ENCODE measurements at places on chromosomes 6 and 20.

DNA sequence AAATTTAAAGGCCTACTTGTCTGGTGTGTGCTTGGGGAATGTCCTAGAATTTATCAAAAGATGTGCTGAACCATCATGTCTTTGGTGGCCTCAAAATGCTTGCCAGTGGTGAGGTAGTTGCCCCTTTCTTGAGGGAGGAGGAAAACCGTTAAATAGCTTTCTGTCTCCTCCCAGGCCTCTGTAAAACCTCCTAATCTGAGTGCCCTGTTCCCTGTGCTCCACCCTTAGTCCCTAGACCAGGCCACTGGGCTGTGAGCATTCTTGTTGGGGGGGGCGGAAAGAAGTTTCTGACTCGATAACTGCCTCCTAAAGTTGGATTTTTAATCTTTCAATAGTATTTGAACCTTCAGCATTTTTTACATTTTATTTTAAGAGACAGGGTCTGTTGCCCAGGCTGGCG lies 23.1 kb downstream of the JARID2 start:
- DNase-seq, result no peak
- H3K27ac ChIP-seq, result no peak overlapping the region
- H3K4me1 ChIP-seq, result peaks cover 70% of the 10 kb centered on the region
- no peak overlapping the region for H3K4me3 ChIP-seq
- no peaks in the 10 kb centered on the region for H3K36me3 ChIP-seq

GRCh38 chr6:20202324-20202658 lies 10.0 kb downstream of the MBOAT1 start:
- H3K4me3 ChIP-seq, result no peak overlapping the region
- peaks cover 12% of the 10 kb centered on the region for H3K4me1 ChIP-seq
- H3K36me3 ChIP-seq, result no peaks in the 10 kb centered on the region
- no peak for DNase-seq
- no peak overlapping the region for H3K27ac ChIP-seq

DNA sequence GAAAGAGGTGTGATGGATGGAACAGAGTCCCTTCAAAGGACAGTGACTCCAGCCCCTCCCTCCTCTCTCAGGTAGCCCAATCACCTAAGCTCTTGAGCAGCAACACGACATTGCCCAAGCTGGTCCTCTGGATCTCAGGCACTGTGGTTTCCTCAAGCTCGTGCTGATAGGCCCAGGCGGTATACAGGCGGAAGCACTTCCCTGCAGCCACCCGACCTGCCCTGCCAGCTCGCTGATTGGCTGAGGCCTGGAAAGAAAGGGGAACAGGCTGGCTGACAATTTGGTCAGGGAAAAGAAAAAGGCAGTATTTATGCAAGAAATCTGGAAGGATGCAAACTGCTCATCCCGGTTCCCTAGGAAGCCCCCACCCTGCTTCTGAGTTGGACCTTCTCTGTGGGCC lies 9.6 kb downstream of the C6orf136 start:
- H3K36me3 ChIP-seq, result peaks cover 86% of the 10 kb centered on the region
- no peak for DNase-seq
- H3K27ac ChIP-seq, result no peak overlapping the region
- H3K4me3 ChIP-seq, result no peak overlapping the region
- no peaks in the 10 kb centered on the region for H3K27me3 ChIP-seq
- no peaks in the 10 kb centered on the region for H3K4me1 ChIP-seq

GRCh38 chr6:84739866-84740208 lies 24.6 kb downstream of the TBX18 start:
- H3K4me3 ChIP-seq, result no peak overlapping the region
- H3K27ac ChIP-seq, result no peak overlapping the region
- H3K27me3 ChIP-seq, result no peaks in the 10 kb centered on the region
- DNase-seq, result no peak

- peaks cover 16% of the 10 kb centered on the region for H3K27me3 ChIP-seq
- no peak overlapping the region for H3K4me3 ChIP-seq
- H3K4me1 ChIP-seq, result peaks cover 5% of the 10 kb centered on the region
- no peak overlapping the region for H3K27ac ChIP-seq
Measured at GRCh38 chr6:170095273-170095981, 195.5 kb downstream of the DLL1 start.

- H3K36me3 ChIP-seq, result no peaks in the 10 kb centered on the region
- no peak overlapping the region for H3K27ac ChIP-seq
- H3K27me3 ChIP-seq, result no peaks in the 10 kb centered on the region
- H3K4me3 ChIP-seq, result no peak overlapping the region
- DNase-seq, result no peak
Measured at GRCh38 chr6:135633573-135633972, 136.0 kb upstream of the AHI1 start.

DNA sequence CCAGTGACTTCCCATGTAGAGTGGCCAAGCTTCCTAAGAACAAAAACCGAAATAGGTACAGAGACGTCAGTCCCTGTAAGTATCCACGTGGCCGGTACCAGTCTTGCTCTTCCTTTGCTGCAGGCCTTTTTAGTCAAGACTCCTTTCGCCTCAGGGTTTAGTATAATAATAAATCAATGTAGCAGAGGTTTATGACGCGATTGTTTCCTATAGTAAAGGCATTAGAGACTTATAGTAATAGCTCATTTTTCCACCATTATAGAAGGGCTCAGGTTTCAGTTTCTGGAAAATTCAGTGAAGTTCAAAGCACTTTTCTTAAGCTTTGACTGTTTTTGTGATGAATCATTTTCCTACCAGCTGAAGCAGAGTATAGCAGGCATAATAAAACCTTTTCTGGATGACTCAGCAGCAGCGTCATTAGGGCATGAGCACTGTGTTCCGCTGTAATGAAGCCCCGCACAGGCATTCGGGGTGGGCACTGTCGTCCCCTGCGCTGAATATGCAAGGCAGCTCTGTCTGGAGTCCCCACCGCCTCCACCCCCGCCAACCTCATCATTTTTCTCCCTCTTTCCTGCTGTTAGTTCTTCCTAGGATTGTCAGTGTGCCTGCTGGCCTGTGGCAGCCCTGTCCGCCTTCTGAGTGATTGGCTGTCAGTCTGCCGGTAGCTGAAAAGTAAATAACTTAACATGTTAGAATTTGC lies 51.3 kb downstream of the PTPN1 start:
- H3K27ac ChIP-seq, result no peak overlapping the region
- no peak for DNase-seq
- no peak overlapping the region for H3K4me3 ChIP-seq
- H3K36me3 ChIP-seq, result peaks cover 5% of the 10 kb centered on the region
- peaks cover 9% of the 10 kb centered on the region for H3K4me1 ChIP-seq

DNA sequence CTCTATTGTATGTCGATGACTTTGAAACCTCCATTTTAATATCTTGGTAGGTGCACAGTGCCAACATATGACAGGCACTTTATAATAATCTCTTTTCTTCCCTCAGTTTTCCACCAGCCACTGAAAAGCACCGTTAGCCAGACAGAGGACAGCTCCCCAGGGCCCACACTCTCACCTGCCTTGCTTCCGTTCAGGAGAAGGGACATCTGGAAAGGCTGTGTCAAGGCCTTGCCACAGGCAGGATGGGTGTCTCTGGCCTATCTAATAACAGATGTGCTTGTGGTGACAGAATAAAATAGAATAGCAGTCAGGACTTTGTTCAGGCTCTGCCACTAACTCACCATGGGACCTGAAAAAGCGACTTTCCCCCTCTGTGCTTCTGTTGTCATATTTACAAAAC lies 75.5 kb upstream of the CCDC167 start:
- H3K4me1 ChIP-seq, result peaks cover 7% of the 10 kb centered on the region
- H3K27me3 ChIP-seq, result no peaks in the 10 kb centered on the region
- H3K27ac ChIP-seq, result no peak overlapping the region

DNA sequence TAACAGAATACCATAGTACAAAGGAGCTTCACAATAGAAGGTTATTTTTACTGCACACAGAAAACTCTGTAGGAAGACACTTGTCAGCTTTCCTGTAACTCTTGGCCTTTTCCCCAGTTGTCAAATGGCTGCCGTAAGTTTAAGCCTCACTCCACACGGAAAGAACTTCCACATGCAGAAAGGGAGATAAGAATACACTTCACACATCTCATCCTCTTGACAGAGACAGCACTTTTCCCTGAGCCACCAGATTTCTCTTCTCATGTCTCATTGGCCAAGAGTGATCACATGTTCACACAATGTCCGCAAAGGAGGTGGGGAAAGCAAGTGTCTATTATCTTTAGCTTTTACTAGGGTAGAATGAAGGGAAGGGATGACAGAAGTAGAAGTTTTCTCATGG lies 540.7 kb downstream of the HAO1 start:
- DNase-seq, result no peak
- no peaks in the 10 kb centered on the region for H3K36me3 ChIP-seq
- no peaks in the 10 kb centered on the region for H3K4me1 ChIP-seq
- no peaks in the 10 kb centered on the region for H3K27me3 ChIP-seq

DNA sequence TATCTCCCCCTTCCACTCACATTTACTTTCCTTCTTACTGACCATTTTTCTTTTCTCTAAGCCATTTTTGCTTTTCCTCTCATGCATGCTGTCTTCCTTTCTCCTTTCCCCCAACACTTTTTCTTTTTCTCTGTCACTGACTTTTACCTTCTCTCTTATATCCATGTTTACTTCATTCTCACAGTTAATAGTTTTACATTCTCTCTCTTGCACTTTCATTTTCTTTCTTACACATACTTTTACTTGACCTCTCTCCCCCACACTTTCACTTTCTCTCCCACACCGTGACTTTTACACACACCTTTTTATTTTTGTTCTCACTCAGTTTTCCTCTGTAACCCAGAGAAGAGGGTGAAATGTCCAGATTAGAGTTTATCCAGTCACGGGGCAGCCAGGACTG lies 636.3 kb downstream of the PTPRT start:
- no peak overlapping the region for H3K27ac ChIP-seq
- no peak for DNase-seq
- no peaks in the 10 kb centered on the region for H3K27me3 ChIP-seq
- no peaks in the 10 kb centered on the region for H3K36me3 ChIP-seq

GRCh38 chr6:75244063-75244584 lies 523 bp upstream of the COX7A2 start:
- peak overlapping the region; percentile 93 for H3K4me3 ChIP-seq
- DNase-seq, result no peak
- H3K4me1 ChIP-seq, result peaks cover 5% of the 10 kb centered on the region
- peaks cover 4% of the 10 kb centered on the region for H3K36me3 ChIP-seq
- H3K27ac ChIP-seq, result peak overlapping the region; percentile 97

- H3K36me3 ChIP-seq, result no peaks in the 10 kb centered on the region
- H3K4me1 ChIP-seq, result no peaks in the 10 kb centered on the region
- DNase-seq, result no peak
- H3K27me3 ChIP-seq, result no peaks in the 10 kb centered on the region
- no peak overlapping the region for H3K27ac ChIP-seq
Measured at GRCh38 chr6:167766986-167767714, 59.6 kb upstream of the AFDN start.

DNA sequence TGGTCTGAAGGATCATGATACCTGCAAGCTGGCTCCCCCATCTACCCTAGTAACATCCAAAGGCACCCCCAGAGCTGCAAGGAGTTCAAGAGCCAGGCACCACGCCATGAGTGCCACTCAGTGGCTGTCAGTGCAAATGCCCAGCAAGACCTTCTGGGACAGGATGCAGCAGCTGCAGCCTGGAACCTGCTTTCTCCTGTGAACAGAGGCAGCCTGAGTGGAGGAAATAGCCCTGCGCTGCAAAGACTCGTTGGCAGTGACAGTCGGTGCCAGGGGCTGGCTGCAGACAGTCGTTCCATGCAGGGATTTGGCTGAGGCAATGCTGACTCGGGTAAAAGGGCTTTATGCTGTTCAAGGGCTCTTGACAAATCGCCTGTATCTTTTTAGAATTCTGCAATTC lies 15.7 kb upstream of the SSTR4 start:
- H3K27me3 ChIP-seq, result no peaks in the 10 kb centered on the region
- no peak overlapping the region for H3K4me3 ChIP-seq
- no peak for DNase-seq
- no peaks in the 10 kb centered on the region for H3K36me3 ChIP-seq

- H3K4me3 ChIP-seq, result no peak overlapping the region
- H3K36me3 ChIP-seq, result no peaks in the 10 kb centered on the region
- H3K27me3 ChIP-seq, result peaks cover 17% of the 10 kb centered on the region
- no peaks in the 10 kb centered on the region for H3K4me1 ChIP-seq
Measured at GRCh38 chr6:101393829-101394251, 332 bp downstream of the GRIK2 start.

- no peaks in the 10 kb centered on the region for H3K4me1 ChIP-seq
- no peaks in the 10 kb centered on the region for H3K27me3 ChIP-seq
- no peak overlapping the region for H3K4me3 ChIP-seq
- no peaks in the 10 kb centered on the region for H3K36me3 ChIP-seq
- no peak for DNase-seq
Measured at GRCh38 chr6:64227863-64228262, 592.3 kb downstream of the PHF3 start.

GRCh38 chr20:47430862-47431588 lies 70.7 kb upstream of the NCOA3 start:
- no peaks in the 10 kb centered on the region for H3K36me3 ChIP-seq
- no peak overlapping the region for H3K4me3 ChIP-seq
- no peaks in the 10 kb centered on the region for H3K27me3 ChIP-seq
- no peak overlapping the region for H3K27ac ChIP-seq

- no peaks in the 10 kb centered on the region for H3K36me3 ChIP-seq
- peaks cover 17% of the 10 kb centered on the region for H3K4me1 ChIP-seq
- H3K27ac ChIP-seq, result no peak overlapping the region
- H3K4me3 ChIP-seq, result no peak overlapping the region
- no peaks in the 10 kb centered on the region for H3K27me3 ChIP-seq
Measured at GRCh38 chr6:151948002-151948743, 140.7 kb downstream of the ESR1 start.

- DNase-seq, result no peak
- no peaks in the 10 kb centered on the region for H3K27me3 ChIP-seq
- no peaks in the 10 kb centered on the region for H3K4me1 ChIP-seq
- H3K36me3 ChIP-seq, result peaks cover 32% of the 10 kb centered on the region
- H3K4me3 ChIP-seq, result no peak overlapping the region
- H3K27ac ChIP-seq, result no peak overlapping the region
Measured at GRCh38 chr20:3121271-3121911, 36.9 kb upstream of the AVP start.

DNA sequence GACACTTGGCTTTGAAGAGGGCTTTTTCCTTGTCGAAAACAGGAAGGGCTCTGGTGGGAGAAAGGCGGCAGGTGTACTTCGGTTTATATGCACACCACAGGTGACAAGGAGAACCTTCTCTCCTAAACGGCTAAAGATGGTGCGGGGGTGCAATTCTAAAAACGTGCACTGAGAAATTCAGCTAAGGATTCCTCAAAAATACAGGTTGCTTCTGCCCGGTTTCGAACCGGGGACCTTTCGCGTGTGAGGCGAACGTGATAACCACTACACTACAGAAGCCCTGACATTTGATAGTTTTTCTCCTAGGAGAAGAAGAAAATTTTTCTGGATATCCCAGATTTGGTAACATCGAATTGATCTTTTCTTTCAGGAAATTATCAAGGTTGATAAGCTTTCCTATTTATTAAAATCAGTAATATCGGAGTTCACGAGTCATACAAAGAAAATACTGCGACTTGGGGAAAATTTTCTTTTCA lies 32.0 kb downstream of the POM121L2 start:
- no peaks in the 10 kb centered on the region for H3K27me3 ChIP-seq
- peaks cover 8% of the 10 kb centered on the region for H3K4me1 ChIP-seq
- no peak overlapping the region for H3K4me3 ChIP-seq
- no peak overlapping the region for H3K27ac ChIP-seq

GRCh38 chr6:37127961-37128862 lies 41.7 kb upstream of the PIM1 start:
- no peaks in the 10 kb centered on the region for H3K36me3 ChIP-seq
- no peaks in the 10 kb centered on the region for H3K27me3 ChIP-seq
- no peak for DNase-seq
- H3K4me3 ChIP-seq, result no peak overlapping the region

- peak; percentile 67 for DNase-seq
- H3K27ac ChIP-seq, result no peak overlapping the region
- no peaks in the 10 kb centered on the region for H3K4me1 ChIP-seq
- H3K36me3 ChIP-seq, result no peaks in the 10 kb centered on the region
Measured at GRCh38 chr6:34027445-34027936, 118.4 kb downstream of the GRM4 start.

- no peak overlapping the region for H3K27ac ChIP-seq
- H3K4me1 ChIP-seq, result no peaks in the 10 kb centered on the region
- H3K4me3 ChIP-seq, result no peak overlapping the region
- no peaks in the 10 kb centered on the region for H3K27me3 ChIP-seq
Measured at GRCh38 chr6:161021998-161022743, 30.6 kb downstream of the MAP3K4 start.

All from B cell (primary cell).